Activated CD8-positive, alpha-beta T cell treated with anti-CD3 and anti-CD28 coated beads, Interleukin-2, amount 10 ng/mL, durations not matched to agents 7 days and 5 days (primary cell): ENCODE measurements at places on chromosomes 11 and 22. TPM values are rescaled to one million over a fixed set of nuclear protein-coding genes. Genes with fewer than 3 reads are reported as not detected.
A peak's percentile ranks its signal among the peaks of the same experiment; 100 is the strongest.

GRCh38 chr11:132901638-132902471 is 630.4 kb downstream of the OPCML start:
- H3K27me3 ChIP-seq: no peaks in the 10 kb centered on the region
- no peak overlapping the region for H3K4me3 ChIP-seq
- no peaks in the 10 kb centered on the region for H3K4me1 ChIP-seq
- DNase-seq: no peak
- H3K27ac ChIP-seq: no peak overlapping the region

DNA sequence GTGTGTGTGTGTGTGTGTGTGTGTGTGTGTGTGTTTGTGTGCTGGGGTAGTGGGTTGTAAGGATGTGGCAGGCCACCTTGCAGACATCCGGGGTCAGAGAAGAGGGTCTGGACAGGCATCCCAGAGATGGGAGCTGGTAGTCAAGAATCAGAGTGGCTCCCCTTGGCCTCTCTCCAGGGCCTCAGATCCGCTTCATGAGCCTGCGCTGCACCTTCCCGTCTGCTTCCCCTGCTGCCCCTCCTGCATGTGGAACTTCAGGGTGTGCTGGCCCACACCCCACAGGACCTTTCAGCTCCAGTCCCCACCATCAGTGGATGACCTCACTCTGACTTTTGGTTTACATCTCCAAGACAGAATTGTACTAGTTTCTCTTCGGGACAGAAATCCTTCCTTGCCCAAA is 31.2 kb downstream of the TREH start:
- H3K27ac ChIP-seq: no peak overlapping the region
- no peaks in the 10 kb centered on the region for H3K36me3 ChIP-seq
- peaks cover 9% of the 10 kb centered on the region for H3K4me1 ChIP-seq
- DNase-seq: no peak

The PLAAT4 gene
- 97.5 TPM for total RNA-seq

- peaks cover 1% of the 10 kb centered on the region for H3K36me3 ChIP-seq
- H3K4me3 ChIP-seq: peak overlapping the region; percentile 37
- peaks cover 15% of the 10 kb centered on the region for H3K4me1 ChIP-seq
- no peak overlapping the region for H3K27ac ChIP-seq
- H3K27me3 ChIP-seq: peaks cover 44% of the 10 kb centered on the region
These were observed 2.0 kb upstream of the LARGE1 start for GRCh38 chr22:33922349-33922681.

DNA sequence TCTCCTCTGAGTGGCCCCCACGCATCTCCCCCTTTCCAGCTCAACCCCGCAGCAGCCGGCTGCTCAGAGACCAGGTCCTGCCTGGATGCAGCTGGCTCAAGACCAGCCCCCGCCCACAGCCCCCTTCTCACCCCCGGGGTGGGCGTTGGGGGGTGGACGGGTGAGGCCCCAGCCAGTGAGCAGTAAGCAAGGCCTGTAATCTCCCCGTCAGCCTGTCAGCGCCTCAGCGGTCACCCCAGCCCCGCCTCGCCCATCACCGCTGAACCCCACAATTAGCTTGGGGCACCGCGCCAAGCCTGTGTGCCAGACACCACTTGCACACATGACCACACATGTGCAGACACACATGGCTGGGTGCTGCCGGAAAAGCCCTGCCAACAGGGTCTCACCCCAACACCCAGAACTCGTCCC is 5.9 kb downstream of the PLXNB2 start:
- H3K36me3 ChIP-seq: no peaks in the 10 kb centered on the region
- peaks cover 31% of the 10 kb centered on the region for H3K4me1 ChIP-seq
- H3K27ac ChIP-seq: no peak overlapping the region
- peaks cover 2% of the 10 kb centered on the region for H3K27me3 ChIP-seq
- H3K4me3 ChIP-seq: no peak overlapping the region

DNA sequence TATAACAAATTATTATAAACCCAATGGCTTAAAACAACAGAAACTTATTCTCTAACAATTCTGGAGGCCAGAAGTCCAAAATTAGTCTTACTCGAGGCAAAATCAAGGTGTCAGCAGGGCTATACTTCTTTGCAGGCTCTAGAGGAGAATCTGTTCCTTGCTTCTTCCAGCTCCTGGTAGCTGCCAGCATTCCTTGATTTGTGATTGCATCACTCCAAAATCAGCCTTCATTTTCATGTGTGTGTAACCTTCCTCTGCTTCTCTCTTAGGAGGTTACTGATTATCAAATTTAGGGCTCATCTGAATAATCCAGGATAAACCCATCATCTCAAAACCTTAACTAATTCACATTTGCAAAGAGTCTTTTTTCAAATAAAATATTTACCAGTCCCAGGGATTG is 23.6 kb downstream of the GALNT18 start:
- H3K36me3 ChIP-seq: no peaks in the 10 kb centered on the region
- H3K4me3 ChIP-seq: no peak overlapping the region
- H3K4me1 ChIP-seq: no peaks in the 10 kb centered on the region
- DNase-seq: no peak
- H3K27ac ChIP-seq: no peak overlapping the region

GRCh38 chr11:100545970-100546369 is 141.1 kb upstream of the ARHGAP42 start:
- no peak for DNase-seq
- no peaks in the 10 kb centered on the region for H3K36me3 ChIP-seq
- H3K4me1 ChIP-seq: no peaks in the 10 kb centered on the region

The RIN1 gene
- total RNA-seq: 1.3 TPM

The DAGLA gene
- total RNA-seq: not detected

DNA sequence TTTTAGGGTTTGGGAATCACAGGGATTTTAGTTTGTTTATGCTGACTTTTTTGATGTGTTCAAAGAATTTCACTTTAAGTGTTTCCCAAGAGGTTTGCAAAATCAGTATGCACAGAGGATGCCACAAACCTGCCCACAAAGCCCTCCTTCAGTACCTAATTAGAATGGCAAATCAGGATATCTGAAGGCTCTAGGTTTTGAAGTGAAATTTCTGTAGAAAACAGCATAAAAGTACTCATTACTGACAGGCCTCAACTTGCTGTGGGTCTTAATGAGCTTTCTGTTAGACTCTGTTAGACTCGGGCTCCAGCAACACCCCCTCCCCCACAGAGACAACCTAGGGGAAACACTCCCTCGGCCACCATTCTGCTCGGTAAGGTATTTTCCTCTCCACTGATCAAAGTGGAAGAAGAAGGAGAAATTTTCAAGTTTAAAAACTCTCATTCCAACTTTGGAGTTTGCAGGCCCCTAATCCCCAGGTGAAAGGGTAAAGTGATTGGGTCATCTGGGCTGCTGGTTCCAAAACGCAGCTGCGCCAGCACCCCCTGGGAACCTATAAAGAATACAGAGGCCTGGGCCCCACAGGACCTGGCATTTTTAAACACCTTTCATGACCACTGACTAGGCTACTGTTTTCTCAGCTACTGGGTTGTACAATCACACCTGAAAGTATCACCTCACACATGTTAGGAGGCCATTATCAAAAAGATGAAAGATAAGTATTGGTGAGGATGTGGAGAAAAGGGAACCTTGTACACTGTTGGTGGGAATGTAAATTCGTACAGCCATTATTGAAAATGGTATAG is 67.5 kb downstream of the PLEKHA7 start:
- H3K4me3 ChIP-seq: no peak overlapping the region
- H3K27me3 ChIP-seq: peaks cover 6% of the 10 kb centered on the region
- H3K4me1 ChIP-seq: peaks cover 3% of the 10 kb centered on the region
- DNase-seq: no peak

The HTR3B gene
- not detected for total RNA-seq

The OR51E1 gene
- total RNA-seq: not detected

The KIF18A gene
- total RNA-seq: 35.4 TPM

The SLC15A3 gene
- 2.0 TPM for total RNA-seq

GRCh38 chr22:17888855-17889254 is 114.6 kb upstream of the BID start:
- no peaks in the 10 kb centered on the region for H3K4me1 ChIP-seq
- H3K27ac ChIP-seq: no peak overlapping the region
- H3K36me3 ChIP-seq: peaks cover 12% of the 10 kb centered on the region
- no peak for DNase-seq
- no peak overlapping the region for H3K4me3 ChIP-seq
- H3K27me3 ChIP-seq: no peaks in the 10 kb centered on the region

GRCh38 chr11:34859496-34859895 is 56.7 kb downstream of the APIP start:
- no peak for DNase-seq
- H3K27ac ChIP-seq: no peak overlapping the region
- peaks cover 8% of the 10 kb centered on the region for H3K27me3 ChIP-seq
- H3K36me3 ChIP-seq: no peaks in the 10 kb centered on the region
- H3K4me1 ChIP-seq: no peaks in the 10 kb centered on the region

- no peak overlapping the region for H3K27ac ChIP-seq
- no peaks in the 10 kb centered on the region for H3K36me3 ChIP-seq
- DNase-seq: no peak
- no peaks in the 10 kb centered on the region for H3K27me3 ChIP-seq
- H3K4me3 ChIP-seq: no peak overlapping the region
These were observed 34.7 kb downstream of the MUC15 start for GRCh38 chr11:26537341-26537740.

- H3K27me3 ChIP-seq: no peaks in the 10 kb centered on the region
- no peaks in the 10 kb centered on the region for H3K36me3 ChIP-seq
- H3K4me3 ChIP-seq: no peak overlapping the region
- DNase-seq: no peak
- H3K27ac ChIP-seq: no peak overlapping the region
- H3K4me1 ChIP-seq: peaks cover 27% of the 10 kb centered on the region
These were observed 66.4 kb upstream of the PICALM start for GRCh38 chr11:86135319-86135714.

DNA sequence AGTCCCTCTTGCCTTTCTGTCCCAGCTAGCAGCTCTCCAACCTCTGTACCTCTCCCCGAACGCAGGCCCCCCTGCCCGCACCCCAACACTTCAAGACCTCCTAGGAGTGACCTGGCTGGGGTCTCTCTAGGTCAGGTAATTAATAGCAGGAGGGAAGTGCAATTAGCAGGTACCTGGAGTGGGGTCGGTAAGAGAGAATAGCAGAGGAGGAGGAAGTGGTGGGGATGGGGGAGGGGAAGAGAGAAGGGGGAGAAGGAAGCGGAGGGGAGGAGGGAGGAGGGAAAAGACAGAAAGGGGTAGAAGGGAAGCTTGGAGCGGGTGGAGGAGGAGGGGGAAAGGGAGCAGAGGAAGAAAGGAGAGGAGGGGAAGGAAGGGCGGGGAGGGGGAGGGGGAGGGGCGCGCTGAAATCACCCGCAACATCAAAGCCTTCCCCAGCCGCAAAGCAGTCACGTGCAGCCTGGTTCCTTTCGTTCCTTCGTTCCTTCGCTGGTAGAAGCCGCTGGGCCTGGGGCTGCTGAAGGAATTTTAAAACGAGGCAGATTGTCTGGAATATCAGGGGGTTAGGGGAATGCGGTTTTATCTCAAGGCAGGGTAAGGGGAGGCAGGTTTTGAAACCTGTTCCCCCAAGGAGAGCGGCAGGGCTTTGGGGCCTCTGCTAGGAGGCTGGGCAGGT is 29.3 kb upstream of the TCF20 start:
- H3K4me3 ChIP-seq: peak overlapping the region; percentile 66
- peaks cover 6% of the 10 kb centered on the region for H3K27me3 ChIP-seq
- H3K36me3 ChIP-seq: no peaks in the 10 kb centered on the region

The USH1C gene
- total RNA-seq: not detected

DNA sequence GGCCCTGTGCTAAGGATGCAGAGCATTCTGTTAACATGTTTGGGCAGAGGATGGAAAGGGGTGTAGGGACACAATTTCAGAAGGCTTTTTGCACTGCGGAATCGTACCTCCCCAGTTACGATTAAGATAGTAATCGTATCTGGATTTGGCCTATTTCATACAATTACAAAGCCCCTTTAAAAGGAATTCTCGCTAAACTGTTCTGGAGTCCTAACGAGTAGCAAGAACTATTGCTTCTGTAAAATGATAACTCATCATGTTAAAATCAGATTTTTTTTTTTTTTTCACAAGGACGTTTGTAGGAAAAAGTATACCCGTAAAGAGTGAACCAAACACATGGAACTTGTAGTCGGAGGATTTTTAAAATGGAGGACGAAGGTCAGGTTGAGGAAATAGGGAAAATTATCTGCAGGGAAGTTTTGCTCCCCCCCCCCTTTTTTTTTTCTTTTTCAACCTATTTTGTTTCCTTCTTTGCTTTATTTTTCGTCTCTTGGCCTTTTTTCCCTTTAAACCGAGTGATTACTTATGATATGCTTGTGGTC is 934 bp downstream of the HSD17B12 start:
- H3K27me3 ChIP-seq: peaks cover 14% of the 10 kb centered on the region
- H3K27ac ChIP-seq: peak overlapping the region; percentile 99
- peaks cover 45% of the 10 kb centered on the region for H3K36me3 ChIP-seq
- H3K4me1 ChIP-seq: peaks cover 48% of the 10 kb centered on the region
- no peak for DNase-seq

GRCh38 chr11:8720868-8721608 is 38.4 kb downstream of the RPL27A start:
- no peak for DNase-seq
- no peak overlapping the region for H3K27ac ChIP-seq
- H3K4me1 ChIP-seq: peaks cover 7% of the 10 kb centered on the region
- no peak overlapping the region for H3K4me3 ChIP-seq

GRCh38 chr22:42389143-42389542 is 43.1 kb downstream of the NFAM1 start:
- no peak overlapping the region for H3K4me3 ChIP-seq
- no peak overlapping the region for H3K27ac ChIP-seq
- DNase-seq: no peak
- H3K27me3 ChIP-seq: peaks cover 7% of the 10 kb centered on the region
- no peaks in the 10 kb centered on the region for H3K36me3 ChIP-seq

DNA sequence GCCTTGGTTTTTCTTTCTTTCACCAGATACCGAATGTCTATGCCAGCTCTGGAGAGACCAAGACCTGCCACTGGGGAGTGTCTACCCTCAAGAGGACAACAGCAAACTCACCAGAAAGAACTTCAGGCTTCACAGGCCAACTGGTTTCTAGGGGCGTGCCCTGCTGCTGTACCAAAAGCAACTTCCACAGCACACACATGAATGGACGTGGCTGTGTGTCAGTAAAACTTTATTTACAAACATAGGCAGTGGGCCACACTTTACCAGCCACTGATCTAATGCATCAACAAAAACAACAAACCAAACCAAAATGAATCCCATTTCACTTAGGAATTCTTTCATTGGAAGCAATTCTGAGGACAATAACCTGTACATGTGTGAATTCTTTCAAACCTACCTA is 16.7 kb downstream of the DEAF1 start:
- no peaks in the 10 kb centered on the region for H3K27me3 ChIP-seq
- no peak overlapping the region for H3K4me3 ChIP-seq
- DNase-seq: no peak
- peaks cover 46% of the 10 kb centered on the region for H3K36me3 ChIP-seq
- peaks cover 8% of the 10 kb centered on the region for H3K4me1 ChIP-seq

The PDGFB gene
- total RNA-seq: 0.34 TPM

GRCh38 chr22:29306175-29306834 is at the start of gene GAS2L1:
Gene GAS2L1 (plus strand): TSS chr22:29306650. CDS start chr22:29308106, 1,456 bp downstream.
- peaks cover 43% of the 10 kb centered on the region for H3K4me1 ChIP-seq
- H3K36me3 ChIP-seq: peaks cover 1% of the 10 kb centered on the region
- peak; percentile 74 for DNase-seq
- H3K27me3 ChIP-seq: peaks cover 15% of the 10 kb centered on the region
